MCF 10A (cell line): ENCODE measurements at places on chromosomes 11 and 22. TPM values are rescaled to one million over a fixed set of nuclear protein-coding genes. Genes with fewer than 3 reads are reported as not detected.

The TSSK2 gene
- total RNA-seq, result not detected in 2 replicates

The RNF169 gene
- total RNA-seq, result 15.0 and 18.0 TPM in 2 replicates

- DNase-seq, result no peak
Measured at GRCh38 chr11:86594746-86595145, 77.7 kb downstream of the ME3 start.

DNA sequence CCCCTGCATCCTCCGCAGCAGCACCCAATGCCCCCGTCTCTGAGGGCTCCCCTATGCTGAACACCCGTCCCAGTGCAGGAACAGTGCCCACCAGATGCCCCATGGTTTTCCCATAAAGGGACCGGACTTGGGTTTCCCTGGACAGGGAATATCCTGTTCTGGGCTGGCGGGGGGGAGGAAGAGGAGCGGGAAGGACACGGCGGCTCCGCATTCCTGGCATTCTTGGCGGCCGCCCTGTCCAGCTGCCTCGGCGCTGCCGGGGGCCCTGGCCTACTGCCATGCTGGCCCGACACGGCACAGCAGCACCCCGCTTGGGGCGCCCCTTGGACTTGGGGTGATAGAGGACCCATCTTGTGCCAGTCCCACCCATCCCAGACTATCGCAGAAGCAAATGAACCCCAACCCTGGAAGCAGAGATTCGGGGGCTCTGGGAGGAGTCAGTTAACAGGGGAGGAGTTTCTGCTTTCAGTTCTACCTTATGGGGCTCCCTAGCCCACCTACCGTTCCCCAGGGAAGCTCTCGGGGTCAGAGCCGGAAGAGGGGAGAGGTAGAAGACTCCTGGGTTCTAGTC, 23.7 kb upstream of the CBX7 start:
- DNase-seq, result peak; percentile 67

DNA sequence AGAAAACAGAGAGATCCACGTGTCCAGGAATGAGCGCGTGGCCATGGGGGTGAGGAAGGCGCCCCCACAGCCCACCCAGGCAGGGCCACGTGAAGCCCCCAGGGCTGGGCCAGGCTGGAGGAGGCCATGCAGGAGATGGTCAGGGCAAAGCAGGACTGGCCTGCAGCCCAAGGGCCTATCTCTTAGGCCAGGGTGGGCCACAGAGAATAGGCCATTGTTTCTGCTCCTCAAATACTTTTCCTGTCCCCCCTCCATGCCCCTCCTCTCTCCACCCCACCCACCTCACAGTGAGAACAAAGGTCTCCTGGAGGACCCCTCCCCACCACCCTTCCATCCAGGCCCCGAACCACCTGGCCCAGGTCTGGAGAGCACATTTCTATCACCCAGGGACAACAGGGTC, 8.3 kb upstream of the CDC42EP1 start:
- no peak for DNase-seq

- no peak for DNase-seq
Measured at GRCh38 chr22:50057278-50058060, 629 bp downstream of the TTLL8 start.

DNA sequence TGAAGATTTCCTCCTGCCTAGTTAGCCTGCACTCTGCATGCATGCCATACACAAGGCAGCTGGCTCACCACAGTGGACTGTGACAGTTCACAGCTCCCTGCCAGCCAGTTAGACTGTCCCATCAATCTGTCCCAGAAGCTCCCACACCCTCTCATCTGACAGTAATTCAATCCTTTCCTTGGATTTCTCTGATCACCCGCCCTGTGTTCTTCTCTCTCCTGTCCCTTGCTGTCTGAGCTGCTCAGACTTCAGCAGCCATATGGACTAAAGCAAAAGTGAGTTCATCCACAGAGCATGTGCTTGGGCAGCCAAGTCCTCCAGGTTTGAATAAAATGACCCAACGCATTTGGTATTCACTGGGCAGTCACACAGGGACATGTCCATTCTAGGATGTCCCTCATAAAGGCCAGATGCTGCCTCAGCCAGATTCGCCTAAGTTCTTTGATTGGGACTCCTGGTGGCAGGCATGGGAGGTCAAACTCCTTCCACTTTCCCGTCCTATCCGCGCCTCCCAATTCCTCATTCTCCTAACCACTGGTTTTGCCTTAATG, 54.5 kb upstream of the ZBTB44 start:
- DNase-seq, result no peak

DNA sequence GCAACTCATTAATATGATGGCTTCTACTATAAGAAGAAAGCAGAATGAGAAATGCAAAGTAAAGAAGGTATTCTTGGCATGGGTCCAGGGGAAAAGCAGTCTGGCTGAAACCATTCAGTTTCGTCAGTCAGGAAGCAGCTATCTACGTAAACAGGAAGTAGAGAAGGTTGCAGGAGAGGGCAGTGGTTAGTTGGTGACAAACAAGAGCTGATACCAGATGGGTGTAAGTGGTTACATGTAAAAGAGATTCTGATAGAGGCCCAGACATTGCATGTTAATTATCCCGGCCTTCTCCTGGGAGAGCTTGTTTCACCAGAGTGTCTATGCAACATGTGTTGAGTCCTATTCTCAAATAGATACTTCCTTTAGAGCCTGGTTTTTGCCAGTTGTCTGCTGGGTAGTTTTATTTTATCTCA, 58.4 kb upstream of the PSMA1 start:
- peak; percentile 46 for DNase-seq

GRCh38 chr22:38886333-38886732, 14.3 kb upstream of the CBX6 start:
- DNase-seq, result no peak

GRCh38 chr11:119093942-119094815, 7.5 kb downstream of the DPAGT1 start:
- DNase-seq, result no peak

GRCh38 chr11:74581954-74582547, 10.3 kb upstream of the POLD3 start:
- no peak for DNase-seq

DNA sequence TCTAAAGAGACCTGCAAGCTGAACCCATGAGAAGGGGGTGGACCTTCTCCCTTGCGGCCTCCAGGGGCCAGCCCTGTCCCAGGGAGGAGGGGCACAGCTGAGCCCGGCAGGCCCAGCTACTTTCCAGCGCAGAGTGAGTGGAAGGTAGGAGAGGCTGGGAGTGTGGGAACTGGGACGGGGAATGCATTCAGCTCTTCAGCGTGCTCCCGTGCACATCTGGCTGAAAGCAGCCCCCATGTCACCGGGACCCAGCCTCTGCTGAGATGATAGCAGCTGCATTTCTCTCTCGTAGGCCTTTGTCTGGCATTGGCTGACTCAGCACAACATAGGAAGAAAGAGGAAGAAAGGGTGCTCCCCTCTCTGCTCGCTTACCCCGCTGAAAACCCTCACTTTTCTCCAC, 951.5 kb downstream of the TBC1D22A start:
- no peak for DNase-seq

GRCh38 chr11:128789497-128790150, 77.5 kb downstream of the KCNJ1 start:
- DNase-seq, result no peak

DNA sequence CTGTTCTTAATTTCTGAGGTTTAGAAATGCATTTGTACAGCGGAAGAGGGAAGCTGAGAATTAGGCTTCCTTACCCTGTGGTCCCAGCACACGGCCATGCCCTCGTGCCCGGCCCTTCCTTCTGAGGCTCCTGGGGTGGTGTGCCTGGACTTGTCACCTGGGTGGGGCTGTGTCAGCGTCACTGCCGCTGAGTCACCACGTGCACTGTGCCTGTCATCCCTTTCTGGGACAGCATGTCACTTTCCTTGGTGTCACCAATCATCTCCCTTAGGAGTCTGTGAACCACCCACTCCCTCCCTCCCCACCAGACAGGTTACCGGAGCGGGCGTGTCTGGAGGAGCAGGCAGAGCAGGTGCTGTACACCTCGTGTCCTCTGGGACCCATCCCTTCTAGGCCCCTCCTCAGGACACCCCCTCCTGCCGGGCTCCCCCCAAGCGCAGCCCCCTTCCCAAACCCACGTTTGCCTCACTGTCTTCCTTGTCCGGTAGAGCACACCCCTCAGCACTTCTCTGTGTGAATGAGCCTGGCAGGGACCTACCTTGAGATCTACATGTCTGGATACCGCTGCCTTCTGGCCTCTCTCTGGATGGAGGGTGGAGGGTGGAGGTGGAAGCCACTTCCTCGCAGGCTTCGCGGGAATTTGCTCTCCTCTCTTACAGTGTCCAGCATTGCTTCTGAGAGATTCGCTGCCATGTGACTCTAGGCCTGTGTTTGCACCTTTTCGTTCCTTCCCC, 367.6 kb downstream of the TBC1D22A start:
- DNase-seq, result peak; percentile 46

- no peak for DNase-seq
Measured at GRCh38 chr11:31810779-31811647, at the start of gene PAX6. Gene PAX6, minus strand, starts transcription at chr11:31811322. Its CDS starts 4,911 bp downstream, at chr11:31806411.
